ENCODE measurements at places on chromosomes 13 and 19.

- DNase-seq, result no peak
Observed at GRCh38 chr19:35161434-35161743, 6.9 kb downstream of the FXYD5 start.

GRCh38 chr19:47560999-47561398 is 11.9 kb downstream of the ZNF541 start:
- DNase-seq, result no peak

GRCh38 chr13:69050696-69051095 is 1056.9 kb upstream of the ATXN8OS start:
- DNase-seq, result no peak

DNA sequence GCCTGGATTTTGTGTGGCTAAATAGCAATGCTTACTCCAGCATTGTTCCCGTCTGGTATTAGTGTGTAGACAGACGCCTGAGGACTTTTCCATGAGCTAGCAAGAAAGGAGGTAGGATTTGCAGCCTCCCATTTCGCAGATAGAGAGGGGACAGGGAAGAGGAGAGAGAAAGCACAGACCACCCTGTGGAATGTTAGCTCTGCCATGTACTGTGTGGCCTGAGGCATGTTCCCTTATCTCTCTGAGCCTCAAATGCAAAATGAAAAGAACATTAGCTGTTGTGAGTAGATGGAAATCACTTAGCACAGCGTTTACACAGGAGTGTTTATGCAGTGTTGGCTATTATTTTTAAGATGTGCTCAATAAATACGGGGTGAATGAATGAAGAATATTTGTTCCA is 45.5 kb downstream of the OLFM4 start:
- no peak for DNase-seq

DNA sequence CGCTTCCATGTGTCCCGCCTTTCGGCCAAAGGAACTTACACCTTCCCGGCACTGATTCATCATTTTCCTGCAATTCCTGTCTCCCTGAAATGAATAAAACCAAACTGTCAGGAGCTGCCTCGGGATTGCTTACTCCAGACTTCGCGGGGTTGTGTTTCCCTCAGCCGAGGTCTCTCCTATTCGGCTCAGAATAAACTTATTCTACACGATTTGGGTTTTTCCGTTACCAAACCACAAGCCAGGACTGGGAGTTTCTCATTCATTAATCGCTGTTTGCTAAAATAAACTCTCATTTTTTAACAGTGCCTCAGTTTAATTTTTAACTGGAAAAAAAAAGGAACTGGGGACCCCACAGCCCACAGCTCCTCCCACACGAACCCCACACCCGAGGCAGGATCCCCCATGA is 667 bp downstream of the ZNF878 start:
- DNase-seq, result no peak

DNA sequence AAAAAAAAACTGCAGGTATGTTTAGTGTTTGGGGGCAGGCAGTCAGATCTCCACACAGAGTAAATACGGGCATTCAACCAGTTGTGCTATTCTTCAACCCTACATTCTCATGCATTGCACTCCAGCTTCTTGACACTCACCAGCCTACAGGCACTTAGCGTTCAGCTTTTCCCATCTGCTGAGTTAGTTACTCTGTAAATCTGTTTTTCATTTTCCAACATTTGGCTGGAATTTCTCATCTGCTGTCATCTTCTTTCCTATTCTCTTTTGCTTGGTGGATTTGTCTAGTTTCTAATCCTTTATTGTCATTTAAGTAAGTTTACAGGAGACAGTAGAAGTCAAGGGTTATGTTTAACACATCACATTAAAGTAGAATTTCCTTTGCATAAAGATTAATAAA is 1318.9 kb downstream of the OLFM4 start:
- no peak for DNase-seq

DNA sequence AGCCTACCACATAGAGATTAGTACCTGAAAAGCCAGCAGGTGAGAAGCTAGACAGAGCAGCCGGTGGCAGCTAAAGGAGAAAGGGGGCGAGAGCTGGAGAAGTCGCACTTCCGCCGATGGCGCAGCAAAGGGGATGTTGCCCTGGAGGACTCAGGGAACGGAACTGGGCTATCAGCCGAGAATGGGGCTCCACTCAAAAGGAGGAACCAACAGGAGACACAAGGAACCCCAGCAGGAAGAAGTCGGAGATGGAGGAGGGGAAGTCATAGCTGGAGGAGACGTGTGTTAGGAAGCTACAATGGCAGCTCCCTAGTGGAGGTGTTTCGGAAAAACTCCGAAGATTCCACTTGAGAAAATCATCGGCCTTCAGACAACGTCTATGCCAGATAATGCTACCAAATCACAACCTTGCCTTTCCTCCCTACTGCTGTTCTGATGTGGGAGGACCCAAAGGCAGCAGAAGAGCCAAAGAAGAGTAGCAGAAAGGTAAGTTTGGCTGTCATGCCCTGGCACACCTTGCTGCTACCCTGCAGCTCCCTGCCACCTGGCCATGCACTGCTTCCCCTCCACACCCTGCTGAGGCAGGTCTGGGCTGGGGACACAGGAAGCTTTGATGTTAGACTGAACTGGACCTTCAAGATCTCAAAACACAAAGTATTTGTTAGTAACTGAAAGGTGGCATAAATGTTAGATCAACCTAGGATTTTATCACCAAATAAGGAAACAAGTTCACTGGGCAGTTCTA is 127.9 kb downstream of the DLEU7 start:
- DNase-seq, result no peak

DNA sequence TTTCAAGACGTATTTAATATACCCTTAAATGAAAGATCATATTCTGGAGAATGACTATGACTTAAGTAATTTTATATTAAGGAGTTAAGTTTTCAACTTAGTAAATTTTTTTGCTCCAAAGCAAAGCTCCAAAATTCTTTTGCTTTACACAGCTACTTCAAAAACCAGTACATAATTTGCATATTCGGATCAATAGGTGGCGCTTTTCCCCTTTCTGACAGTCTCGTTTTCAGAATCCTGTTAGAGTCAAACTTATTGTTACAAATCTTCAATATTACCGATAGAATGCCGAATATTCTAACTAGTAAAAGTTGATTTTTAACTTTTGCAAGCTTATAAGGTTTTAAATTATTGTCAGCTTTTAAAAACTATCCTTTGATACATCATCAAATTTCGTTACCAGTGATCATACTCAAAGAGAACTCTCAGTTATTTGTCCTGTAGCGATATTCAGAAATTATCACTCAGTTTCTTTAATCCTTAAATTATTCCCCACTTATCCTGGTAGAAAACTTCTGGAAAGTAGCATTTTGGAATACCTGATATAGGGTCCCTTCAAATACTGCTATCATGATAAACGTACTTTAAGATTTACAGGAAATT is 852.7 kb upstream of the KLHL1 start:
- no peak for DNase-seq

GRCh38 chr13:47233734-47234133 is 336.9 kb upstream of the HTR2A start:
- no peak for DNase-seq

- DNase-seq, result no peak
Observed at GRCh38 chr13:32340914-32341313, 25.6 kb downstream of the BRCA2 start.

- no peak for DNase-seq
Observed at GRCh38 chr13:31629085-31629780, 110.1 kb upstream of the RXFP2 start.

- DNase-seq, result no peak
Observed at GRCh38 chr13:29270271-29270985, 325.1 kb downstream of the SLC7A1 start.

- no peak for DNase-seq
Observed at GRCh38 chr13:97583907-97584497, 150.0 kb downstream of the RAP2A start.

GRCh38 chr13:24858953-24859352 is 95.0 kb downstream of the RNF17 start:
- DNase-seq, result no peak

DNA sequence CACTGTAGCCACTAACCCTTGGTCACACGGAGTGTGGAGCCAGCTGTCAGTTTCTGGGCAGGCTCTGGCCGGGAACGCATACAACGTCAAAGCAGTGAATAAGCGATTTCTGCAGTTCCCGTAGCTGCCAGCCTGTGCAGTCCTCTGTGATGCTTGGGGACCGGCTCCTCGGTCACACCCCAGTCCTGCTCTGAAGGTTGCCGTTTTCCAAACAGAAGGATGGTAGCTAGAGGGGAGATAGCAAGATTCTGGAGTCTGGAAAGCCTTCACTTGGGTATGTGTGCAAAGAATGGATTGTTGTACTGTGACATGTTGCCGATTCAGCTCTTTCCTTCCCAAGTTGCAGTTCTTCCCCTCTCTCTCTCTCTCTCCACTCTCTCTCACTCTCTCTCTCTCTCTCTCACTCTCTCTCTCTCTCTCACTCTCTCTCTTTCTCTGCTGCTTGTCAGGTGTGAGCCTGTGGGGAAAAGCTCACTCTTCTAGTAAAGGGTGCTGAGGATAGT is 38.7 kb upstream of the C1QTNF9 start:
- DNase-seq, result no peak

DNA sequence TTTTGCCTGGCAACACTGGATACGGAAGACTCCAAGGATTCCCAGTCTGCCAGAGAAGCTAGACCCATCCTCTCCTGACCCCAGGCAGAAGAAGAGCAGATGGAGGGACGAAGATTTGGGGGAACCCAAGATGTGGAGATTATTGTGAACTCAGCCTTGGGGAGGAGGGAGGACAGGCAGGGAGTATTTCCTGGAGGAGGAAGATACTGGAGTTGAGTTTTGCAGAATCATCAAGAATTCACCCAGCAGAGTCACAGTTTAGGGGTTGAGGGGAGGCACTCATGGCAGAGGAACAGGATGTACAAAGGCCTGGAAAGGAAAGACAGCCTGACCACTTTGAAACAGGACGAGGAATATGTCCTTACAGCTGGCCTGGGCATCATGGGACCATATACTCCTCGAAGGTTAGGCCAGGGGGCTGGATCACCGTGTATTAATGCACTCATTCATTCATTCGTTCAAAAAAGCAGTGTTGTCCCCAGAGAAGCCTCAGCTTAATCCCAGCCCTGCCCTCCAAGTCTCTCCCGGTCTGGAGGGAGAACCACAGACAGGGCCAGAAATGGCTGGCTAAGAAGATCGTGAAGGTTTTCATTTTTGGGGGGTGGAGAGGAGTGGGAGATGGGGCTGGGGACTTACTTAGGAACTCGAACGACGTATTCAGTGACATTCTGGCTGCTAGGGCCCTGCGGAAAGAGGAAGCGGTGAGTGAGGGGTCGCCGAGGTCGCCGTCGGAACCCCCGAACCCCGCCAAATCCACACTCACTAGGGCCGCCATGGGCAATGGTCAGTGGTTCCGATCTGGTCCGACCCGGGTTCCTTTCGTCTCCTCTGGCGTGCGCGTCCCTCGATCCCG is 517 bp downstream of the GTF2F1 start:
- no peak for DNase-seq

Data from NCI-H2107 (cell line).